ENCODE measurements at places on chromosomes 11 and 22.

- DNase-seq, result no peak
Measured at GRCh38 chr11:122367809-122368231, 251.8 kb upstream of the BLID start.

- no peak for DNase-seq
Measured at GRCh38 chr11:16615480-16615879, 123.0 kb upstream of the C11orf58 start.

GRCh38 chr11:69726019-69726418 lies 22.2 kb upstream of the FGF19 start:
- DNase-seq, result no peak

- DNase-seq, result no peak
Measured at GRCh38 chr11:71449596-71449995, 1.4 kb upstream of the DHCR7 start.

DNA sequence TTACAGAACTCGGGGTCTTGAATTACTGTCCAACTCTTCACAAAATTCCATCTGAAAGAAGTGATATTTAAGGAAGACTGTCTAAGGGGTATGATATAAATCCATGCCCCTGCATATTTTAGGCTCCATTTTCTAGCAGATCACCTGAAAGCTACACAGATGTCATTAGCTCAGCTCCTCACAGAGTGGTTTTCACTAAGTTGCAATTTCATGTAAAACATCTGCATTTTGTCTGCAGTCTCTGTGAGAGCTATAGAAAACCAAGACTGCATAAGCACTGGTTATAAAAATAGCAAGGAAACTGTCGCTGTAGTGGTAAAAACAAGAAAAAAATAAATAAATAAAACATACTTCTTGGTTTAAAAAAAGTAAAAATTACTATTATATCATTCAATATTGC lies 103.4 kb downstream of the RPL27A start:
- peak; percentile 32 for DNase-seq

DNA sequence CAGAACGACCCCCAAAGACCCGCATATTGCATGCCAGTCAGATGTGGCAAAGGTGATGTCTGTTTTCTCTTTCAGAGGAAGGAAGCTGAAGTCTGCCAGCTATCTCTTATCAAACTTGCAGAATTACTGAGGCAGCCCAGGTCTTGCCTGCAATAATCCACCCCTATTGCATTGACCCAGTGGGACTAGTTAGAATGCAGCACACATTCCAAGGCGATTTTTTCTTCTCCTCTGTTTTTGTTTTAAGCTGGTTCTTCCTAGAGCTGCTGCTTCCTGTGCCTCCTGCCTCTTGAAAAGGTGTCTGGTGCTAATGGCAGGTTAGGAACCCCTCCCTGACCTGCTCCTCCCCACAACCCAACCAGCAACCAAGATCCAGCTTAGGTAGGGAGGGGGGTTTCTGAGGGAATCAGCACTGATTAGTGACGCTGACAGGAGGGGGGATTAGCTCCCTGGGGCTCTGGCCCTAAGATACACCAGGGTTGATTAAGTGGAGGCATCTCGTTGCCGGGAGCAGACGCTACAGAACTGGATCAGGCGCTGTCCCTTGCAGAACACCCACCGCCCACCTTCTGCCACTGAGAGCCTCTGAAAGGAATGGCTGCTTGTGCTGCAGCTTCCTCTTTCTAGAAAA lies 2.8 kb downstream of the NTM start:
- no peak for DNase-seq

GRCh38 chr22:36304429-36304828 lies 51.5 kb downstream of the APOL1 start:
- DNase-seq, result no peak

DNA sequence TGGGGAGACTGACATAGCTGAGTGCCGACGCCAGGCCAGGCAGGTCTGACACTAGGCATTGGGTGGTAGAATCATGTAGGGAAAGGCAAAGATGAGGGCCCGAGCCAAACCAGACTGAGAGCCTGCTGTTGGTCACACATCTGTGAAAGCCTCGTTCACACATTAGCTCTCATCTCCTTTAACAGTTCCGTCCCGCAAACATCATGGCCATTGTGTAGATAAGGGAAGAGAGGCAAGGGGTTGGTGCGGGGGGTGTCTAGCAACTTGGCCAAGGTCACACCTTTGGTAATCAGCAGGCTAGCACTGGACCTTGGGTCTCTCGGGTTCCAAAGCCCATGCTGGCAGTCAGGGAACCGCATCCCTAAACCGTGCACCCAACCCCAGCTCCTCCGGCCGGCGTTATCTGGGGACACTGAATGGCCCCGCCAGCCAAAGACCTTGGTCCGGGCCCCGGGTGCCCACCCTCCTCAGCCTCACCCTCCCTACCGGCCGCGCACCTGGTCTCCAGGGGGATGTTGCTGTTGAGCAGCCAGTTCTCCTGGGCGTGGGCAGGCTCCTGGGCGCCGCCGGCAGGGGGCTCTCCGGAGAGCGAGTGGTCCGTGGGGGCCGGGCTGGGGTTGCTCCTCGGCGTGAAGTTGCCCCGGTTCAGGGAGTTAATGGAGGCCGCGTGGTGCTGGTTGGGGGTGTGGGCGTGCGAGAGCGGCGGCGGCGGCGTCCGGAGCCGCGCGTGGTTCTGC lies 328.3 kb upstream of the NARS2 start:
- DNase-seq, result no peak

DNA sequence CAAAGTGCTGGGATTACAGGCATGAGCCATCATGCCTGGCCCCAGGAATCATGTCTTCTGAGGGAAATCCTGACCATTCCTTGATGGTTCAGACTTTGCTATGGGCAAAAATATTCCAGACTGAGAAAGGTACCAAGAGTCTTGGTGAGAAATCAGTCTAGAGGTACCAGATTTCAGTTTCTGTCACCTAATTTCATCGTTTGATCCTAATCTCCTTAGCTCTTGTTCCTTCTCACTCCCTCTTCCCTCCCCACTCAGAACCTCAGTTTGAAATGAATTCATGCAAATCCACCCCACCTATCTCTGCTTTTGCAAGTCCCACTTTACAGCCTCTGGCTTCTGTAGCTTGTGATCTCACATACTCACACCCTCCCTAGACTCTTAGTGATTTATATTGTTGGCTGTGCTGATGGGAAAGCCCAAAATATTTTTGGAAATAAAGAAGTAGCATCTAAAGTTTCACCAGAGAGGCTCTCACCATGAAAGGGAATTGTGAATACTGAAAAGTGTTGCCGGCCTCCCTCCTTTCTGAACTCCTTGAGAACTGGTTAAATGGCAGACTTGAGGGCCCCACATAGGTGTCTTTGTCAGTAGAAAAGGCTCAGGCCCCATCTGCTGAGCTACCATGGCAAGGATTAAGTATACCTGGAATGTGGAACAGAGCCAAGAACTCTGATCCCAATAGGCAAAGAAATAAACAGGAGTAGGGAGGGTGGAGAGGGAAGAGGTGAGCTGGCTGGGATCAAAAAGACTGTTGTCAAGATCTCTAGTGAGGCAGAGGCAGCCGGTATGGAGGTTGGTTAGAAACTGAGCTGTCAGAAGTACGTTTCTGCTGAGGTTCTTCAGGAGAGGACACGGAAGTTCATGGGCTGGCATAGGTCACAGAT lies 190.5 kb upstream of the MTMR2 start:
- peak; percentile 41 for DNase-seq

DNA sequence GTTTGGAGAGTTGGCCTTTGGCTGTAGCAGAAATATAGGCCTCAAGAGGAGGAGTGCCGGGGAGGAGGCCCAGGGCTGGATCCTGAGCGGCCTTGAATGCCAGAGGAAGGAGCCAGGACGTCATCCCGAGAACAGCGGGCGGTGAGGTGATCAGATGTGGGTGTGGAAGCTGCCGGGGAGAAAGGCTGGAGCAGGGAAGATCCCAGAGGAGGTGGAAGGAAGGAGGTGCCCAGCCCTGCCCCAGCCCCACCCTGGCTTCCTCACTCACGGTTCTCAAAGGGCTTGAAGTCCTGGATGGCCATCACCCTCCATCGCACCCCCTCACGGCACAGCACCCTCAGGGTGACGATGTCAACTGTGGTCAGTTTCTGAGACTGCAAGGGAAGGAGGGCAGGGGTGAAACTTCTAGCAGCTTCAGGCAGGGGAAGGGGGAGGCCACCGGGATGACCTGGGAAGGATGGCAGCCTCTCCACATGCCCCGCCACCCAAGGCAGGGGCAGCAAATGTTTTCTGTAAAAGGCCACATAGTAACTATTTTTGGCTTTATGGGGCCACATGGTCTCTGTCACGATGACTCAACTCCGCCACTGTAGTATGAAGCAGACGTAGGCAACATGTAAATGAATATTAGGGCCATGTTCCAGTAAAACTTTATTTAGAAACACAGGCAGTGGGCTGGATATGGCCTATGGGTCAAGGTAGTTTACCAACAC lies 10.7 kb downstream of the IL2RB start:
- no peak for DNase-seq

GRCh38 chr11:32171445-32171844 lies 80.6 kb downstream of the RCN1 start:
- no peak for DNase-seq

DNA sequence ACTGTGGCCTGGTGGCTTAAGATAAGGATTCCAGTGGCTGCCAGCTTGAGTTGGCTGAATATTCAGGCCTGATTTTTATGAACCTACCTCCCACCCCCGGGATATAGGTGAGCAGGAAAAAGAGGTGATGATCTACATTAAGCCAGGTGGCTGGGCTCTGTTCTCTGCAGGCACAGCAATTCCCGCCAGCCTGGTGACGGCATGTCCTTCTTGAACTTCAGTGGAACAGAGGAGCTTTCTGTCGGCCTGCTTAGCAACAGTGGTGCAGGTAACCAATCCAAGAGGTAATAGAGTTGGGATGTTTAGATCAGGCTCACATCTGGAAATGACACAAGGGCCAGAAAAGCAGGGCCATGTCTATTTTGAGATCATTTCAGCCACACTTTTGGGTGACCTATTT lies 68.7 kb downstream of the DEPDC5 start:
- DNase-seq, result no peak

- DNase-seq, result no peak
Measured at GRCh38 chr22:32579529-32580220, 105.1 kb downstream of the FBXO7 start.

- DNase-seq, result no peak
Measured at GRCh38 chr22:45166932-45167331, 3.2 kb downstream of the NUP50 start.

DNA sequence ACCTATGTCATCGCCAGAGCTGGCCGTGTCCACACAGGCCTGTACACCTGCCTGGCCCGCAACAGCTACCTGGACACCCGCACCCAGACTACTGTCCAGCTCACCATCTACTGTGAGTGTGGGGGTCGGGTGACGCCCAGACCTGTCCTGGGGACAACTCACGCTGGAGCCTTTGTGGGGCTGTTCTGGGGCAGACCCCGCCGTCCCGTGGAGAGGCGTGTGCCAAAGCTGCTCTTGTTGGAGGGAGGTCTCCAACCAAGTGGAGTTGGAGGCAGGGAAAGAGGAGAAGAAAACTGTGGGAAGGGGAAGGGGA lies 4.3 kb downstream of the VSIG10L2 start:
- DNase-seq, result no peak

GRCh38 chr22:26857169-26857568 lies 199.8 kb downstream of the MIAT start:
- no peak for DNase-seq

DNA sequence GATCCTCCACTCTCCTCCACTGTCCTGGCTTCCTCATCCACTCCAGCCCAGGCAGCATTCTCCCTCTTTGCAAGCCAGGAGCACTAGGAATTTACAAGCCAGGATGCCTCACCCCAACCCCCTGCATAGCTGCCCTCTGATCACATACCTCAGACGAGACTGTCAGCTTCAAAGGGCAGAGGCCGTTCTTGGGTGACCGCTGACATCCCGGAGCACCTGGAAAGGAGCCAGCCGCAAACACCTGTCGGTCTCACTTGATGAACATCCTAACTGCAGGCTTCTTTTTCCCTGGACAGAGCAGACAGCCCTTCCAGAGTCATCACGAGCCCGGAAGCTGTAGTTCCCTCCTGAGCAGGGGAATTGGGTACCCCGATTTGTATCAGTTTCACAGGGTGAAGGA lies 451.3 kb upstream of the B3GAT1 start:
- no peak for DNase-seq

DNA sequence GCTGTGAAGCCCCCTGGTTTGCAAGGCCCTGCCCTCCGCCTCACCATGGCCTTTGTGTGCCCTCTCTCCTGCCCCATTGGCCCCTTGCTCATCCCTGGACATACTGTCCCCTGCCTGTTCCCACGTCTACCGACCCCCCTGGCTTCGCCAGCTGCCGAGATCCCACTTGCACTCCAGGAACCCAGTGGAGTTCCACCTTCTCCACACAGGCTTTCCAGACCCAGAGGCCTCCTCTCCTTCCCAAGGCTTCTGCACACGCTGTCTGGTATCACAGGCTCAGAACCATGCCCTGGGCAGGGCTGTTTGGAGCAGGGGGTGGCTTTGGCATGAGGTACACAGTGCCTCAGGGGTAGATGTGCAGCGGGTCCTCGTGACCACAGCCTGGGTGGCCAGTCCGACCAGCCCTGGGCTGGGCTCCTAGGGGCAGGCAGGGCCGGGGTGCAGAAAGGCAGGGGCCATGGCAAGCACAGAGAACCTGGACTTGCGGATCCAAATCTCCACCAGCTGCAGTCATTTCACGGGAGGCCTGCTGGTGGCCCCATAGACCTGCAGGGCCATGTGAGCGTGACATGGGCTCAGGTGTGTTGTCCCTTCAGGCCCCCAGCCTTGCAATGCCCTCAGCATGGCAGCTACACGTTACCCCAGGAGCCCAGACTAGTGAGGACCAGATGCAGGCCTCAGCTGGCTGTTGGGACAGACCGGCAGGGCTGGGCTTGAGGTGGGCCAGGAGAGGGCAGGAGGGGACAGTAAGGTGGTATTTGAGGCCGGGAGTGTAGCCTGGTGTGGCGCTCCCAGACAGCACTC lies 9.5 kb downstream of the GRK2 start:
- no peak for DNase-seq

DNA sequence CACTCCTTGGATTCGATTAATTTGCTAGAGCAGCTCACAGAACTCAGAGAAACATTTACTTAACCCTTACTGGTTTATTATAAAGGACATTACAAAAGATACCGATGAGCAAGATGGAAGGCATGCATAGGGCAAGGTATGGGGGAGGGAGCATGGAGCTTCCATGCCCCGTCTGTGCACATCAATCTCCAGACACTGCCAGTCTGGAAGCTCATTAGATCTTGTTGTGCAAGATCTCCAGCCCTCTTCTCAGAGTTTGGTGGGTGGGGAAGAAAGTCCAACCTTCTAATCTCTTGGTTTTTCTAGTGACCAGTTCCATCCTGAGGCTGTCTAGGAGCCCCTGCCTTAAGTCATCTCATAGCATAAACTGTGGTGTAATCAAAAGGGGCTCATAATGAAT lies 190.7 kb downstream of the UVRAG start:
- no peak for DNase-seq

DNA sequence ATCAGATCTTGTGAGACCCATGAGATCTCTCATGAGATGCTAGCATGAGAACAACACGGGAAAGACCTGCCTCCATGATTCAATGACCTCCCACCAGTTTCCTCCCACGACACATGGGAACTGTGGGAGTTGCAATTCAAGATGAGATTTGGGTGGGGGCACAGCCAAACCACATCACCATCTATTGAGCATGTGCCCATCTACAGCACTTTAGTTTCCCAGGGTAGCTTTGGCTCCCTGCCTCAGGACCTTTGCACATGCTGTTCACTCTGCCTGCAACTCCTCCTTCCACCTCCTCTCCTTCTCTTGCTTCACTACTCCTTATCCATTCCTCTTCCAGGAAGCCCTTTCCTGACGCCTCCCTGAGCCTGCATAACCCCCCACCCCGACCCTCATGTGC lies 17.2 kb downstream of the GRIK4 start:
- no peak for DNase-seq

GRCh38 chr11:88411265-88411664 lies 73.7 kb upstream of the CTSC start:
- DNase-seq, result no peak

GRCh38 chr11:123216249-123216648 lies 21.2 kb upstream of the CLMP start:
- no peak for DNase-seq

Data from GM12865 (cell line).